Fibroblast of skin of left quadriceps (primary cell): ENCODE measurements at places on chromosomes 3 and 15.

DNA sequence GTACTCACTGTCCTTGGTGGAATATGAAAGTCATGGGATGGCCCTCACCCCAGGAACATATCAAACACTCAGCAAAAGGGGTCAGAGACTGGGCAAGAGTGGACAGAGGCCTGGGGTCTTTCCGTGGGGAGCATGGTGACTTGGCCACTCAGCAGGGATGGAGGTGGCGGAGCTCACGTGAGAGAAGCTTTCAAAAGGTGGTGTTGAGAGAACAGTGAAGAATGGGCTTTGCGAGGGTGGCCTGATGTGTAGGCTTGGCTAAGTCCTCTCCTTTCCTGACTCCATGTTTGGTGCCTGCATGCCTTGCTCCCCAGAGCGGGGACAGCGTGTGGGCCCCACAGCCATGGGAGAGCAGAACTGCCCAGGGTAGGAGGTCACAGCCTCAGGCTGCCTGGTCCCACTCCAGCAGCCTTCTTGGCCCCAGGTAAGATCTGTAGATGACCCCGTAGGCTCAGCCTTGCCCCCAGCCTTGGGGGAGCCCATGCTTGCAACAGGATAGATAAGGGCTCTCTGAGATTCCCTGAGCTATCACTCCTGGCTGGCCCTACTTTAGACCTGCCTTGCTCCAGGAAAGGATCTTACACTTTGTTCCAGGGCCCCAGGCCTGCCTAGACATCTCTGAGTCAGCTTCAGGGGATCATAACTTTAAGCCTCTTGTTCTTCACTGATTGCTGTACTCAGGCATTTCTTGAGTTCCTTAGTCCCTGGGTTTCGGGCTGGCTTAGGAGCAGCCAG lies 17.0 kb downstream of the RPLP1 start:
- no peak for DNase-seq

- no peak for DNase-seq
Measured at GRCh38 chr3:186152889-186153292, 44.0 kb upstream of the ETV5 start.

DNA sequence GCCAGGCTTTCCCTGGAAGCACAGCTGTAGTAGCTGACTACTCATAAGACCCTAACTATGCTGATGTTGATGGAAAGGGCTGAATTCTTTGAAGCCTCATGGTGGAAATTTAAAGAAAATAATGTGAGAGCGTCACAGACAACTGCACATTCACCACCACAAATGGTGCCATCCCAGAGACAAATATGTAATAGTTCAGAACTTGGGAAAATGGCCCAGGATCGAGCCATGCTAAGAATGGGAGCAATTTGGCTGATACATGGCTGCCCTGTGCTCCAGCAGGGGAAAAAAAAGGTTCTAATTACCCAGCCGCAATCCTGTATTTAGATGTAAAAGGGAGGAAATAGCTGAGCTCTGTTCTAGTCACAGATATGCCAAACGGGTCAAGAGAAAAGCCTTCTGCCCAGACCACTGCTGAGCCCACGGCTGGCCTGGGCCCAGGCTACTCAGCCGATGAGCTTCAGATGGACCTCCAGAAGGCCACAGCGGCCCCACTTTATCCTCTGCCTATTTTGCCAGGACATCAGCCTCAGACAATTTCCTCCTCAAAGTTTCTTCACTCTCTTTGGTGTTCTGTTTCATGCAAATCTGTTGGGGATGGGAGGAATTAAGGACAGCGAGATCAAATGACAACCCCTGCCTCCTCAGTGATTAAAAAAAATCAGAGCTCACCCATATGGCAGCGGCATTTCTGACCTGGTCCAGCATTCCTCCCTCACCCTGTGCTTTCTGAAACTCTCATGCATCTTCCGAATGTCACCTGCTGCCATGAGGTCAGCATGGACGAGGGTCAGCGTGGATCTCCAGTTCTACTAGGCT lies 54.5 kb upstream of the MEX3B start:
- DNase-seq: peak; percentile 26

GRCh38 chr15:42384597-42384996 lies 25.3 kb downstream of the CAPN3 start:
- no peak for DNase-seq

GRCh38 chr3:136899622-136900158 lies 37.7 kb downstream of the NCK1 start:
- no peak for DNase-seq

DNA sequence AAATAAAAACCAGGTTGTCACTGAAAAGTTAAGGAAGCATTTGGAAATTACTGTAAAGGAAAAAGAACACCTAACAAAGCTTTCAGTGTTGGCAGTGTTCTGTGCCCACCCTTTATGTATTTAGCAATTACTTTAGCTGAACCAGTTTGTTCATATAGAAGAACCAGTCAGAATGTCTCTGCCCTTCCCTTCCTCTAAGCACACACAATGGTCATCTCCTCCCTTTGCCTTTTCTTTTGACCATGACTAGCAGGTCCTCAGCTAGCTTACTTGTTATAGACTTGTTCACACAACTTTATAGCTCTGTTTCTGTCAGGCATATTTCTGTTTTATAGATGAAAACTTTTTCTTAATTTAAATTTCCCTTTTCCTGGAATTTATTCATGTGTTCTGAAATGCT lies 59.6 kb downstream of the AKAP13 start:
- no peak for DNase-seq

DNA sequence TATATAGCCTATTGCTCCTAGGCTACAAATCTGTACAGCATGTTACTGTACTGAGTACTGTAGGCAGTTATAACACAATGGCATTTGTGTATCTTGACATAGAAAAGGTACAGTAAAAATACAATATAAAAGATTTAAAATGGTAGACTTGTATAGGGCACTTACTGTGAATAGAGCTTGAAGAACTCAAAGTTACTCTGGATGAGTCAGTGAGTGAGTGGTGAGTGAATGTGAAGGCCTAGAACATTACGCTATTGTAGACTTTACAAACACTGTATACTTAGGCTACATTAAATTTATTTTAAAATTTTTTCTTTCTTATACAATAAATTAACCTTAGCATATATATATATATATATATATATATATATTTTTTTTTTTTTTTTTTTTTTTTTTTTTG lies 140.0 kb upstream of the UBE2E1 start:
- DNase-seq: no peak

DNA sequence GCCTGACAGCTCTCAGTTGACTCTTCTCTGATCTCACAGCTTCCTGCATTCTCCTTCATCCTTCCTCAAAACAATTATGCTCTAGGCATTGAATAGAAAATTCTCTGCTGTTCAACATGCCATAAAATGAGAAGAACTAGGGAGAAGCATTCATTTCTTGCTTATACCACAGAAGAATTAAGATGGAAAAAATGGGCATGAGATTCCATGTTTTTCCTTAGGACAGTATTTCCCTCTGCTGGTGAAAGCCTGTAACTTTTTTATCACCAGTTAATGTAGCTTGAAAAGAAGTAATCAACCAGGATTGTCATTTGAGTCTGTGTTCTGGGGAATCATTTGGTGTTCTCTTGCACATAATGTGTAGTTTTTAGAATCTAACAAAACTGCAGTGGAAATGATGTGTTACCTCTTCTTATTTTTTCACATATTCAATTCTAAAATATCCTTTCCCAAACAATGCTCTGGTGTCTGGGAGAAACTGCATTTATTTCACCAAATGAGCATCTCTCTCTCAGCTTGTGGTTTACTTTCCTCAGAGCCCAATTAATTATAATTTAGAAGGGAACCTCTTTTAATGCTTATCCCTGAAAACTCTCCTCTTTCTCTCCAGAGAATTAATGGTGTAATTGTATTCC lies 92.8 kb upstream of the DCBLD2 start:
- no peak for DNase-seq
